ENCODE measurements at places on chromosomes 3 and 15.

- no peak overlapping the region for H3K27ac ChIP-seq
- no peak overlapping the region for H3K4me3 ChIP-seq
- H3K4me1 ChIP-seq = no peaks in the 10 kb centered on the region
- no peak for DNase-seq
- no peaks in the 10 kb centered on the region for H3K36me3 ChIP-seq
Measured at GRCh38 chr15:96424674-96425073, 94.2 kb downstream of the NR2F2 start.

GRCh38 chr3:13210221-13210975 lies 137.2 kb upstream of the IQSEC1 start:
- no peaks in the 10 kb centered on the region for H3K4me1 ChIP-seq
- H3K27me3 ChIP-seq = no peaks in the 10 kb centered on the region
- no peak for DNase-seq
- H3K27ac ChIP-seq = no peak overlapping the region
- H3K36me3 ChIP-seq = peaks cover 16% of the 10 kb centered on the region

GRCh38 chr15:25238716-25239470 lies 199.9 kb downstream of the UBE3A start:
- no peaks in the 10 kb centered on the region for H3K4me1 ChIP-seq
- H3K27me3 ChIP-seq = no peaks in the 10 kb centered on the region
- DNase-seq = no peak
- no peak overlapping the region for H3K27ac ChIP-seq
- H3K36me3 ChIP-seq = no peaks in the 10 kb centered on the region

DNA sequence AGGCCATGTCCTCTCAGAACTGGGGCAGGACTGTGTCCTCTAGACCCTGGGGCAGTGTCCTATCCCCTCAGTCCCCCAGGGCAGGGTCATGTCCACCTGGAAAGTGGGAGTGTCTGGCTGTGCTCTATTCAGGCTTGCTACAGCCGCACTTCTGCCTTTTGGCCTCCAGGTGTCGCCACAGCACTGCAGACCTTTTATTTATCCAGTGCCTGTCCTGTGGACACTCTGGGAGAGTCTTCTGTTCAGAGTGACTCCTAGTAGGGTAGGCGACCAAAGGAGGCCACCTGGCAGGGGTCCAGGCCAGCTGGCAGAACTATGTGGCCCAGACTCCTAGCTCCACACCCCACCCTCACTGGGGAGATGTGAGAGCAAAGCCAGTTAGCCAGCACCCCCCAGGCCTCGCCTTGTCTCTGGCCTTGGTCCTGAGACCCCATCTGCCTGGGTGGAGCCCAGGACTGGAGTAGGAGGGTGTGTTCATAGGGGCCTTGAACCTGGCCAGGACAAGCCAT lies 3.9 kb downstream of the TMIE start:
- peak; percentile 63 for DNase-seq
- H3K36me3 ChIP-seq = no peaks in the 10 kb centered on the region
- no peak overlapping the region for H3K4me3 ChIP-seq
- H3K4me1 ChIP-seq = no peaks in the 10 kb centered on the region
- no peak overlapping the region for H3K27ac ChIP-seq

DNA sequence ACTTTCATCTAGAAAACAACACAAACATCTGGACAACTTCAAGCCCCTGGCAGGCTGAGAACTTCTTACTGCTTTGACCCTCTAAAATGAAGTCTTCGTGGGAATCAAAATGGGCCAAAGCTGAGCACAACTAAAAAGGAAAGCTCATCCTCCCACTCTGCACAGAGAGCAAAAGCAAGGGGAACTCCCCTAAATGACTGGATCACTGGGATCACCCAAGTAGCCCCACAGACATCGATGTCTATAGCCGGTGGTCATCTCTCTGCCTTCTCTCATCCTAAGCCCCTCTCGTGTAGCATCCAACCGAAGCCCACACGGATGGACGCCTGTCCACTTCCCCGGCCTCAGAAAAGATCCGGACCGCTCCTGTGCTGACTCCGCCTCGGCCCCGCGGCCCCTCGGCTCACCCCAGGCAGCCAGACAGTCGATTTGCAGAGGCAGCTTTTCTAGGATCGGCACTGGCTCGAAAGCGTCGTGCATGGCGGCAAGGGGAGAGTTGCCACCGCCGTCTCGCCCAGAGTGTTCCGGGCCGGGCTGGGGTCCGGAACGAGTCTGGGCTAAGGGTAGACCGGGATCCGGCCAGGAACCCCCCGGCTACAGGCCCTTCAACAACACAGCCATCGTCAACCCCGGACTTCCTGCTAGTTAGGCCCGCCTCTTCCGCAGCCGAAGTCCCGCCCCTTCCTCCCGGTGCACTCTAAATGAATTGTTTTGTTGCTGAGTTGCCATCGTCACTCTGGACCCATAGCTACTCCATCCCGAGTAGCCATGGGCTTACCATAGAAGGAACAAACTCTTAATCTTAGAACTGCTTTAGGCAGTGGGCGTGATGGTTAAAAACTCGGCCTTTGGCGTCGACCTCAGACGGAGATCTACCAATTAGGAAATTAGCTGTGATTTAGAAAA lies at the start of gene VPS39:
VPS39 (minus strand) TSS at position 631 of the 906 bp plus-strand sequence; CDS start at position 480, 151 bp downstream.
- no peaks in the 10 kb centered on the region for H3K27me3 ChIP-seq
- peaks cover 23% of the 10 kb centered on the region for H3K4me1 ChIP-seq
- peak within 1 kb of the TSS; percentile 89 for H3K4me3 ChIP-seq

DNA sequence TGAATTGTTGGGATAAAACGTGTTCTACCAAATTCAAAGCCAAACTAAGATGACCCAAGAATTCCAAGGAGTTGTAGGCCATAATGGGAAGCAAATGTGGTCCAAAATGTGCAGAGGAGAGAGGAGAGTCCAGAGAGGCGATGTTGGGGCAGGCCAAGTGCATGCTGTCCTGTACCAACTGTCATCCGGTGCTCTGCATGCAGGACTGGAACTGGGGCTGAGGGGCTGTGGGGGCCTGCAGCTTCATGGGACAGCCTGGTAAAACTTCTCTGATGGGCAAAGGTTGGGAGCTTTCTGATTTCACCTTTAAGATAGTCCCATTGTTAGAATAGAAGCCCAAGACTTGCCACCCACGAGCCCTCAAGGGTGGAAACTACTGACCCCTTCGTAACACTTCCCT lies 831.4 kb downstream of the AGBL1 start:
- H3K4me1 ChIP-seq = no peaks in the 10 kb centered on the region
- no peaks in the 10 kb centered on the region for H3K36me3 ChIP-seq
- DNase-seq = no peak
- no peak overlapping the region for H3K4me3 ChIP-seq
- H3K27me3 ChIP-seq = 0 out of 3 replicates have a peak, but pooled peaks cover 5% of the 10 kb centered on the region

DNA sequence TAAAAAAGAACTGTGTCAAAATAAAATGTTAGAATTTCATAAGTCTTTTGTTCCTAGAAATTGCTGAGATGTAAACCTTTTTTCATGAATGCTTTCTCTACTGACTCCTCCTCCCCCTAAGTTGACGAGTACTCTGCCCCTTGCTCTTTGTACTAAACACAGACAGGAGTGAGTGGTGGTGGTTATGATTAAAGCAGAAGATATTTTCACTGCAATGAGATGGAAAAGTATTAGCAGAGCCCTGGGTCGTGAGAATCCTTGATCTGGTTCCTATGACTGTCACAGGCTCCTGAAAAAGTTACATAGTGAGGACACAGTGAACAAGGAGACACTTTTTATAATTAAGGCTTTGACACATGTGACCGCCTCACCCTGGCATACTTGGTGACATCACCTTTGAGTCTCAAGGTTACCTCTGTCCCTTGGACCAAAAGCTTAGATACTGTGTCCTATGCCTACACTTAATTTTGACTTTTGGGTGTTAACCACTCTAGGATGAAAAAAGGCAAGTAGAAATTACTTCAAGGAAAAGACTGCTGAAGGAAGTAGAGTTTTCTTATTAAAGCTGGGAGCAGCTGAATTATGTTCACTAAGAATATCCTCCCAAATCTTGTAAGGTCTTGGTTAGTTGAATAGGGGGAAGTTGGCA lies 130.4 kb upstream of the LYSMD4 start:
- no peaks in the 10 kb centered on the region for H3K27me3 ChIP-seq
- DNase-seq = peak; percentile 43
- H3K36me3 ChIP-seq = no peaks in the 10 kb centered on the region
- peaks cover 13% of the 10 kb centered on the region for H3K4me1 ChIP-seq

DNA sequence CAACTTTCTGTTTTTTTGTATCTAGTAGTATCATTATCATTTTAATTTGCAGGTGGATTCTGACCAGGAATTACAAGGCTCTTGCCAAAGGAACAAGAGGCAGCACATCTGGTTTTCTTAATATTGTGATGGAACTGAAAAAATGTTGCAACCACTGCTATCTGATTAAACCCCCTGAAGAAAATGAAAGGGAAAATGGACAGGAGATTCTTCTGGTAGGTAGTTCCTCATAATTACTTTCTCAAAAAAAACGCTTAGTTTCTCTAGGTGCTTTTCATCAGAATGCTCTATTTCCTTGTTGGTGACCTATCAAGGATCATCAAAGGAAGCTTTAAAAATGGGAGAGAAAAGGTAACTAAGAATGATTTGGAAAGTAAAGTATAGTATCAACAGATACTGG lies 71.6 kb downstream of the CHD2 start:
- no peak overlapping the region for H3K4me3 ChIP-seq
- no peaks in the 10 kb centered on the region for H3K27me3 ChIP-seq
- no peak overlapping the region for H3K27ac ChIP-seq
- no peaks in the 10 kb centered on the region for H3K4me1 ChIP-seq
- DNase-seq = no peak
- peaks cover 89% of the 10 kb centered on the region for H3K36me3 ChIP-seq

- H3K36me3 ChIP-seq = peaks cover 16% of the 10 kb centered on the region
- no peaks in the 10 kb centered on the region for H3K27me3 ChIP-seq
- H3K27ac ChIP-seq = no peak overlapping the region
- DNase-seq = no peak
- no peak overlapping the region for H3K4me3 ChIP-seq
Measured at GRCh38 chr15:66402761-66403284, 16.1 kb downstream of the MAP2K1 start.

DNA sequence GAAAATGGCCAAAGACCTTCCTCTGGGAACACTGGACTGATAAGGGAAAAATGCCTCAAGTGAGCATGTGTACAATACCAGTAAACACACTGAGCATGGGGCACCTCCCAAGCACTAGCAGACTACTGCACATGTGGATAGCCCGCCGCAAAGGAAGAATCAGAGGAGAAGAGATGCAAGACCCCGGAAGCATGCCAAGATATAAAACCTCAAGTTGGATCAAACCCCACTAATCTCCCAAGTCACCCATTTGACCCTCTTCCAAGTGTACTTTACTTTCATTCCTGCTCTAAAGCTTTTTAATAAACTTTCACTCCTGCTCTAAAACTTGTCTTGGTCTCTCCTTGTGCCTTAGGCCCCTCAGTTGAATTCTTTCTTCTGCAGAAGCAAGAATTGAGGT lies 121.1 kb upstream of the PLAAT1 start:
- H3K27ac ChIP-seq = no peak overlapping the region
- no peak for DNase-seq
- peaks cover 12% of the 10 kb centered on the region for H3K27me3 ChIP-seq
- H3K36me3 ChIP-seq = no peaks in the 10 kb centered on the region

- no peak overlapping the region for H3K27ac ChIP-seq
- H3K36me3 ChIP-seq = no peaks in the 10 kb centered on the region
- no peaks in the 10 kb centered on the region for H3K4me1 ChIP-seq
- DNase-seq = no peak
- no peak overlapping the region for H3K4me3 ChIP-seq
Measured at GRCh38 chr3:194939949-194940770, 254.5 kb downstream of the FAM43A start.

GRCh38 chr15:55056500-55056899 lies 140.2 kb downstream of the RSL24D1 start:
- no peak overlapping the region for H3K27ac ChIP-seq
- no peak for DNase-seq
- no peaks in the 10 kb centered on the region for H3K36me3 ChIP-seq
- no peaks in the 10 kb centered on the region for H3K27me3 ChIP-seq
- no peak overlapping the region for H3K4me3 ChIP-seq
- no peaks in the 10 kb centered on the region for H3K4me1 ChIP-seq

- no peaks in the 10 kb centered on the region for H3K4me1 ChIP-seq
- DNase-seq = peak; percentile 31
- H3K27me3 ChIP-seq = no peaks in the 10 kb centered on the region
- H3K36me3 ChIP-seq = no peaks in the 10 kb centered on the region
- no peak overlapping the region for H3K27ac ChIP-seq
- H3K4me3 ChIP-seq = no peak overlapping the region
Measured at GRCh38 chr3:137121704-137122314, 164.0 kb downstream of the IL20RB start.

DNA sequence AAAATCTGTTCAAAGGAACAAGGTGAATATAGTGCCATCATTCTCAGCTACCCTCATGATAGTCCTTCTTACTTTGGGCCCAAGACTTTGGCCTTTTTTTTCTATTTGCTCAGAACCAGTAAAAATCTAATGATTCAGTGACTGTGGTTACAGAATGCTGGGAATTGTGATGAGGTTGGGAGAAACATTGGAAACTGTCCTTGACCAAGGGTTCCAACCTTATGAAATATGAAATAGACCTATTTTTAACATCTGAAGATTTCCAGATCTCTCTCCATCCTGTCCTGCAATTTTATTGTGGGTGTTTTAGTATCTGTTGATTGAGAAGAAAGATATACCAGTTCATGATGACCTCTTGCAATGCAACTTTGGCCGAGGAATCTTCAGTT lies 34.9 kb downstream of the TMEM45A start:
- no peaks in the 10 kb centered on the region for H3K36me3 ChIP-seq
- H3K27ac ChIP-seq = no peak overlapping the region
- no peaks in the 10 kb centered on the region for H3K4me1 ChIP-seq
- no peak overlapping the region for H3K4me3 ChIP-seq
- H3K27me3 ChIP-seq = no peaks in the 10 kb centered on the region
- DNase-seq = no peak

DNA sequence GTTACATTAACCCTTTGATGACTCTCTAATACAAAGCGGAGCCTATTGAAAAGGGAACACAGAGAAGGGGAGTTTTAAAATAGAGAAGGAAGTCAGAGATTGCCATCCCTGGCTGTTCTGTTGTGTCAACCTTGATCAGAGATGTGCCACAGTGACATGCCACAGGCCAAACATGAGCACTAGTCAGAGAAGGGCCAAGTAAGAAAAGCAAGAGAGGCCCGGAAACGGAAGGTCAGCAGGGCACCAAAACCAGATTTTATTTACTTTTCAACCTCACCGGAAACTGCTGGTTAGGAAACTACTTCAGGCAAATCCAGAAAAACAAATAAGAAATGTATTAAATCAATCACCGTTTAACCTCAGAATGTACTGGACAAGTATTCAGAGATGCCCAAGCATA lies 171.8 kb downstream of the ALCAM start:
- peaks cover 9% of the 10 kb centered on the region for H3K36me3 ChIP-seq
- H3K27ac ChIP-seq = no peak overlapping the region
- DNase-seq = no peak
- H3K4me1 ChIP-seq = no peaks in the 10 kb centered on the region
- H3K27me3 ChIP-seq = no peaks in the 10 kb centered on the region
